CD4-positive, alpha-beta T cell (primary cell): ENCODE measurements at places on chromosomes 3 and 15.

GRCh38 chr3:53171827-53172505 lies 11.0 kb downstream of the PRKCD start:
- DNase-seq, result no peak

GRCh38 chr3:177538750-177539730 lies 341.8 kb upstream of the TBL1XR1 start:
- peak; percentile 79 for DNase-seq

DNA sequence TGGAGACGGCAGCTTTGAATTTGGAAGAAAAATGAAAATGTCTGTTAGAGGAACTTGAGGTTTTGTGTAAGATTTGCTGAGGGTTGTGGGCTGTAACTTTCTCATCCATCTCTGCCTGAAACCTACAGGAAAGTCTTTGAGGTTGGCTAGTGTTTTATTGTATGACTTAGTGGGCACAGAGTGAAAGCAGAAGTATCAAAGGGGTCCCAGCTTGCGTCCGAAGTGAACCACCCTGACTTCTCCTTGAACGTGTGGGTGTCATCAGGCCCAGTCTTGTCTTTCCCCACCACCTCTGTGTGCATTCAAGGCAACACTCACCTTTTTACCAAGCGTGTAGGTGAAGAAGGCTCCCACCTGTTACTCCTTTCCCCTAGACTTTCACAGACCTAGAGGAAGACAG lies 682.1 kb upstream of the CFAP20DC start:
- no peak for DNase-seq

- DNase-seq, result no peak
Measured at GRCh38 chr3:16463914-16464313, 49.6 kb downstream of the RFTN1 start.

DNA sequence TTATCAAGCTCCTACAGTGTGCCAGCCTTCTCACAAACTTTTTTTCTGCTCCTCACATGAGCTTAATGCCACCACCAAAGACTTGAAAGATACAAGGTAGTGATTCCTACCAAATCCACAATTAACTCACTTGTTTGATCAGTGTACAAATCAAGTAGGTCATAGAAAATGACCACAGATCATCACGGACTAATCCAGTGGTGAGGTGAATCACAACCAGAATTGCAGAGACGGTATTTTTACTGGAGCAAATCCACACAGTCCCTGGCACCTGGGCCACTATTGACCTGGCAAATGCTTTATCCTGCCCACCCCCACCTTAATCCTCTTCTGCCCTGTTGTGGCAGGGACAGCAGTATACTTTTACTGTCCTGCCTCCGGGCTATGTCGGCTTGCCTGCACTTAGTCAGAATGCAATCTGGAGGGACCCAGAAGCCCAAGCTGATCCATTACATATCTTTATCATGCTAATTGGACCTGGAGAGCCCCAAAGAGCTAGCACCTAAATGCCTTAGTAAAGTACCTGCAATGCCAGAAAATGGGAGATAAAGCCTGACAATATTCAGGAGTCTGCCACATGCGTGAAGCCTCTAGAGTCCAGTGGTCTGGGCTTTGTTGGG lies 83.9 kb upstream of the CDV3 start:
- DNase-seq, result no peak

DNA sequence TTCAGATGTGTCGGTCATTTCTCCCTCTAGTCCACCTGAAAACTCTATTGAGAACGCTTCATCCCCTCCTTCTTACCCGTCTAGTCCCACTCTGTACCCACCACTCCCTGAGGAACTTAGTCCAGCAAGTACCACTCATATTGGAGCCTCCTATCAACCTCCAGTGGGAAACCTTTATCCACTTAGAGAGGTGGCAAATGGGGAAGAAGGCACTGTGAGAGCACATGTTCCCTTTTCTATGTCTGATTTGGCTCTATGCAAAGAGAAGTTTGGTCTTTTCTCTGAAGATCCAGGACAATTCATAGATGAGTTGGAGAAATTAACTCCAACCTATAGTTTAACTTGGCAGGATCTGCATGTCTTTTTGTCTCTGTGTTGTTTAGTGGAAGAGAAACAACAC lies 17.0 kb upstream of the RPN1 start:
- DNase-seq, result no peak
